Uterus (tissue), 4 donors: ENCODE measurements at places on chromosomes 13 and 19. TPM values are rescaled to one million over a fixed set of nuclear protein-coding genes. Genes with fewer than 3 reads are reported as not detected.

DNA sequence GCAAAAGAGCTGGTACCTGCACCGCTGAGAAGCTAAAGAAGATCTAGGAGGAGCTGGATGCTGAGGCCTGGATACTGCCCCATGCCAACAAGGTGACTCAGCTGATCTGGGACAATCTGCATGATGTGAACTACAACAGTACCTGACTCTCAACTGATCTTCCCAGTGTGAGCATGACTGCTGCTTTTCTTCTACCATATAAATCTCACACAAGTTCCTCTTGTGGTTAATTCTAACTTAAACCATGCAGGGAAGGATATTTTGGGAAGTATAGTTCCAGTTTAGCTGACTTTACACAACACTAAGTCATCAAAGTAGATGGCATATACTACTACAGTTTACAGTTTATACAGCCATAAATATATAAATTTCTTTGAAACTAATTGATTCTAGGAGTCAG lies 91.9 kb downstream of the SLAIN1 start:
- no peak for DNase-seq

DNA sequence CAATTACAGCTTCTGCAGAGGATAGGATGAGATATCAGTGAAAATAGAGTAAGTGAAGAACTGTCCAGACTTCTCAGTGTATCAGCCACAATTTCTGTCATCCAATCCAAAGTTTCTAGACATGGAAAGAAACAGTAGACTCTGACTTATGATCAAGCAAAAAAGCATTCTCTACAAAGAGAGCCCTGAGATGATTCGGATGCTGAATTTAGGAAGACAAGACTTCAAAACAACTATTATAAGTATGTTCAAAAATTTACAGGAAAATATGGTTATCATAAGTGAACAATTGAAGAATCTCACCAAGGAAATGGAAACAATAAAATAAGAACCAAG lies 238.2 kb upstream of the IRS2 start:
- DNase-seq, result no peak

GRCh38 chr13:66362485-66362884 lies 867.7 kb downstream of the PCDH9 start:
- DNase-seq, result no peak

Gene ZNF534
- 0.29 TPM for total RNA-seq
